ENCODE measurements at places on chromosomes 6 and 20.

DNA sequence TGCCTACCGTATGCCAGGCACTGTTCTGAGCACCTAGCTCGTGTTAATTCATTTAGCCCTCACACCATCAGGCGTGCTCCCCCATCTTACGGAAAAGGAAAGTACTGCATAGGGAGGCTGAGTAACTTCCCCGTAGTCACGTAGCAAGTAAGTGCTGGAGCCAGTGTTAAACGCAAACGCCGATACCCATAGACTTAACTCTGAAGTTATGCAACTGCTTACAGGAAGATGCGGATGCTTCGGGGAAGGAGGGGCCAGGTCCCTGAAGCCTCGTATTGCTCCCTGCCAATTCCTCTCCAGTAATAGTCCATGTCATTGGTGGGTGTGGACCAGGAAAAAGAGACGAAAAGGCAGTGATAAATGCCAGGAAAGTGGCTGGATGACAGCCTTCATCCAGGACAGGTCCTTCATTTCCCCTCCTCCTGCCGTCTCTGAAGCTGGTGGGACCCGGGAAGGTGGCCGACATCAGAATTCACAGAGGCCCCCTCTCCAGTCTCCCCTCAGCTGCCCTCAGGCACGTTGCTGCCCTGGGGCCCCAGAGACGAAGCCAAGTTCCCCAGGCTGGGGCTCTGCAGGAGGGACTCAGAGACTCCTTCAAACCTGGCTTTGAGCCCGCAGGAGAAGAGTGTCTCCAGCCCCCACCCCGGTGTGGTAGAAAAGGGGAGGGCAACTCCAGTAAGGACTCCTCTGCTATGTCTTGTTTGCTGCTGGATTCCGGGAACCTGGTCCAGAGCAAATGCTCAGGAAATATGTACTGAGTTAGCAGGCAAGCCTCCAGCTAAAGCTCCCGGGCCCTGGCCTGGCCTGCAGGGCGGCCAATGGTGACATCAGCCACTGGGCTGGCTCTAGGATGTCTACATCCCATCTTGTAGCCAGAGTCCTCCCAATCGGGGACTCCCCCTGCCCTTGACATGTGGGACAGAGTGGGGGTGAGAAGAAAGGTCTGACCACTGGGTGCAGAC lies 37.8 kb downstream of the RAB44 start:
- H3K4me1 ChIP-seq, result peaks cover 17% of the 10 kb centered on the region
- no peaks in the 10 kb centered on the region for H3K36me3 ChIP-seq
- no peaks in the 10 kb centered on the region for H3K27me3 ChIP-seq
- no peak for DNase-seq
- H3K27ac ChIP-seq, result no peak overlapping the region
- H3K4me3 ChIP-seq, result peak overlapping the region; percentile 16

DNA sequence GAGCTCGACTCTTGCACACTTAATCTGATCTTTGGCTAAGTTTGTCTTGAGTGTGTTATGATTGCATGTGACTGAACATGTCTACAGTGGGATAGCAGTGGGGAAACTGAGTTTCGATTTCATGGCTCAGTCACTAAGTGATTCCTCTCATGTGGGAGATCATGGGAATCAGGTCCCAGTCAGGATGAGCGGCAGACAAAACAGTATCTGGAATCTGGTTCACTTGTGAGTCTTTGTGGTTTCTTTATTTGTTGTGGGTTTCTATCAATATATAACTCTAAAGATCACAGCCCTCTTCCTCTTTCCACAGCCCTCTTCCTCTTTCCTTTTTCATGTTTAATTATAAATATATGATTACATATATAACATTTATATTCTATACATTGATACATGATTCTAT lies 4.0 kb downstream of the RPP21 start:
- peaks cover 4% of the 10 kb centered on the region for H3K27me3 ChIP-seq
- peaks cover 10% of the 10 kb centered on the region for H3K36me3 ChIP-seq
- no peak overlapping the region for H3K4me3 ChIP-seq

- no peaks in the 10 kb centered on the region for H3K4me1 ChIP-seq
- no peak overlapping the region for H3K4me3 ChIP-seq
- H3K27ac ChIP-seq, result no peak overlapping the region
- no peaks in the 10 kb centered on the region for H3K27me3 ChIP-seq
- DNase-seq, result no peak
These were observed 303.8 kb downstream of the COL12A1 start for GRCh38 chr6:74902089-74902488.

GRCh38 chr20:17896193-17896723 lies 72.3 kb downstream of the SNX5 start:
- H3K4me3 ChIP-seq, result no peak overlapping the region
- H3K36me3 ChIP-seq, result no peaks in the 10 kb centered on the region
- DNase-seq, result no peak
- H3K27me3 ChIP-seq, result peaks cover 10% of the 10 kb centered on the region
- no peak overlapping the region for H3K27ac ChIP-seq

DNA sequence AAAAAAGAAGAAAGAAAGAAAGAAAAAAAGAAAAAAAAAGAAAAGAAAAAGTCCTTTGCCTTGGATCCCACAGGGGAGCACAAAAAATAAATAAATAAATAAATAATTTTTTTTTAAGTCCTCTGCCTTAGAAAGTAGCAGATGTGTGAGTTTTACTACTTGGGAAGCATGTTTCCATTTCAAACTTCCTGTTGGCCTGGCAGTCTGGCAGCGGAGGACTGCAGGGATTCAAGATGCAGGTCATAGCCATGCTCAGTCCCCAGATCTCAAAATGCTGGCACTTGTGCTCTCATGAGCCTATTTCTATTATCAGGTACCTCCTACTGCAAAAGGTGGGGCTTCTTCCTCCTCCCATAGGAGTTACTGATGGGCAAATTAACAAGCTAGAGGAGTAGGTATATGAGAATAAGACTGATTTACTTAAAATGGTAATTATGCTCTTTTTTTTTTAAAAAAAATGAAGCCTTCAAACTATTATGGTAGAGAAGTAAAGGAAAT lies 54.2 kb upstream of the MAP7 start:
- H3K4me3 ChIP-seq, result no peak overlapping the region
- H3K27me3 ChIP-seq, result no peaks in the 10 kb centered on the region
- H3K36me3 ChIP-seq, result peaks cover 64% of the 10 kb centered on the region
- no peak for DNase-seq

DNA sequence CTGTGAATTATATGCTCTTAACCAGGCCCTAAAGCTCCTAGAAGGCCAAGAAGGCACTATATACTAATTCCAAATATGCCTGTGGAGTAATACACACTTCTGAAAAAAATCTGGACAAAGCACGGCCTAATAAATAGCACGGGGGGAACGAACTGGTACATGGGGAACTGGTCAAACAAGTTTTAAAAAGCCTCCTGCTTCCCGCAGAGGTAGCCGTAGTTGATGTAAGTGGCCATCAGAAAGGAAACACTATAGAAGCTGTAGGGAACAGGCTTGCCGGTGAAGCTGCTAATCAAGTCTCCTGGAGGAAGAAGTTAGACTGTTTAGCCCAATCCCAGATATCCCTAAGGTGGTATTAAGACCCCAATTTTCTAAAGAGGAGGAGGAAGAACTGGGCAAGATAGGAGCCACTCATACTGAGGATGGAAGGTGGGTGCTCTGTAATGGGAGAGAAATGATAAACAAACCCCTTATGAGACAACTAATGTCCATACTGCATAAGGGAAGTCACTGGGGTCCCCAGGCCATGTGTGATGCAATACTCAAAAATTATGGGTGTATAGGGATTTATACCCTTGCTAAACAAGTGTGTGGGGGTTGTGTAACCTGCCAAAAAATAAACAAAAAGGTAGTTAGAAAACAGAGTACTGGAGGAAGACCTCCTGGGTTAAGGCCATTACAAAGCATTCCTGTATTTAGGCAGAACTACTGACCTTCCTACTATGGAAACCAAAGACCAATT lies 27.1 kb upstream of the ZNF318 start:
- no peak overlapping the region for H3K4me3 ChIP-seq
- no peaks in the 10 kb centered on the region for H3K36me3 ChIP-seq
- H3K4me1 ChIP-seq, result peaks cover 7% of the 10 kb centered on the region
- DNase-seq, result no peak
- peaks cover 2% of the 10 kb centered on the region for H3K27me3 ChIP-seq
- H3K27ac ChIP-seq, result no peak overlapping the region

GRCh38 chr6:144171406-144171805 lies 21.1 kb downstream of the STX11 start:
- H3K4me1 ChIP-seq, result no peaks in the 10 kb centered on the region
- no peak for DNase-seq
- H3K4me3 ChIP-seq, result no peak overlapping the region
- H3K36me3 ChIP-seq, result peaks cover 3% of the 10 kb centered on the region
- H3K27me3 ChIP-seq, result no peaks in the 10 kb centered on the region
- no peak overlapping the region for H3K27ac ChIP-seq

DNA sequence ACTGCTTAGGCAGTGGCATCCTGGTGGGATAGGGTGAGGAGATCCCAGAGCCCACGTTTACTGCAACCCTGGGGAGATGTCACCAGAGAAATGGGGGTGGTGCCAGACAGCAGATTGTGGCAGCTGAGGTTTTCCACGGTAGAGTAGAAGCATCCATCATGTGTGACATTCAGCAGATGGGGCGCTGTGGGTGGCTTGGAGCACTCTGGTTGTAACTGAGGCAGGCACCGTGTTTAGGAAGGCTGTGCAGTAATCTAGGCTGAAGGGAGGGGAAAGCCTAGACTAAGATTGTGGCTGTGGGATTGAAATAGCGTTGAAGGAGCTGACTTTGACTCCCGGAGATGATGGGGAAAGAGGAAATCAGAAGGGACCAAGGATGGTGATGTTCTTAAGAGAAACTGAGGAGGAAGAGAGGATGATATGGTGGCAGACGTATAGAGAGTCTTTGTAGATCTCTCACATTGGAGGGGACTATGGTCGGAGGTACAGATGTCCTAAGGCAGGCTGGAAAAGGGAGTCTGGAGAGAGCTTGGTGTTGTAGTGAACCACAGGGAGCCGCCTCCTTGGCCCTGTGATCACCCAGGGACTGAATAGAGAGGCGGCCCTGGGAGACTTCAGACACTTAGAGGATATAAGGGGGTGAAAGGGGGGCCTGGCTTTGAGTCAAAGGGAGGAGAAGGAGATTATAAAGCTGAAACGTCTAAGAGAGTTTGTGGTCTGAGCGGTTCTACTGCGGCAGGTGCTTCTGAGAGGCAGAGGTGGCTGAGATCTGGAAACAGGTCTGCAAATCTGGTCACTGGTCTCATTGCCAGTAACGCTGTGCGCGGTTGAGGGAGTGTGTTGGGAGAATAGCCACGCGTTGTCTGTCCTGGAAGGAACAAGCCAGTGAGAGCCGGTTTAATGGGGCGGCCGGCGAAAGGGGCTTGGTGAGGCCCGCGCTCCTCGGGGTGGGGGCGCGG lies 792 bp upstream of the MICA start:
- peak overlapping the region; percentile 76 for H3K4me3 ChIP-seq
- no peaks in the 10 kb centered on the region for H3K36me3 ChIP-seq
- H3K4me1 ChIP-seq, result peaks cover 57% of the 10 kb centered on the region
- no peaks in the 10 kb centered on the region for H3K27me3 ChIP-seq
- peak; percentile 13 for DNase-seq

GRCh38 chr6:70166088-70166958 lies 136.6 kb downstream of the COL9A1 start:
- H3K36me3 ChIP-seq, result no peaks in the 10 kb centered on the region
- H3K4me1 ChIP-seq, result no peaks in the 10 kb centered on the region
- H3K4me3 ChIP-seq, result no peak overlapping the region
- H3K27ac ChIP-seq, result no peak overlapping the region
- H3K27me3 ChIP-seq, result no peaks in the 10 kb centered on the region

DNA sequence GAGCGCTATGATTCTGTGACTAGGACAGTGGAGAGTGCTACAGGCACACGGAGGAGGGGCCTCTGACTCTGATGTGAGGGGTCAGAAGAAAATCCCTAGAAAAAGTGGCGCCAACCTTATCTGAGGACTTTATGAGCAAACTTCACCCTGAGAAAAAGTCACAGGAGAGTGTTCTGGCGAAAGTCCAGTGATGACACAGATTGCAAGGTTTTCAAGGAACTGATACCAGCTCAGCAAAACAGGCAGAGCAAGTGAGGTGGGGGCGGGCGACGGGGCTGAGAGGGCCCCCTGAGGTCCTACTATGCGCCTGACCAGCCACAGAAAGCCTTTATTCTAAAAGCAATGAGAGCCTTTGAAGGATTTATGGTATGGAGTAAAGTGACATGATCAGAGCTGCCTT lies 73.3 kb downstream of the SLC22A23 start:
- H3K27ac ChIP-seq, result no peak overlapping the region
- H3K4me1 ChIP-seq, result peaks cover 8% of the 10 kb centered on the region
- no peak overlapping the region for H3K4me3 ChIP-seq
- no peak for DNase-seq
- no peaks in the 10 kb centered on the region for H3K27me3 ChIP-seq

- no peaks in the 10 kb centered on the region for H3K36me3 ChIP-seq
- H3K27me3 ChIP-seq, result no peaks in the 10 kb centered on the region
- no peak overlapping the region for H3K27ac ChIP-seq
- no peaks in the 10 kb centered on the region for H3K4me1 ChIP-seq
- no peak for DNase-seq
- no peak overlapping the region for H3K4me3 ChIP-seq
These were observed 84.2 kb upstream of the ARG1 start for GRCh38 chr6:131488780-131489179.

DNA sequence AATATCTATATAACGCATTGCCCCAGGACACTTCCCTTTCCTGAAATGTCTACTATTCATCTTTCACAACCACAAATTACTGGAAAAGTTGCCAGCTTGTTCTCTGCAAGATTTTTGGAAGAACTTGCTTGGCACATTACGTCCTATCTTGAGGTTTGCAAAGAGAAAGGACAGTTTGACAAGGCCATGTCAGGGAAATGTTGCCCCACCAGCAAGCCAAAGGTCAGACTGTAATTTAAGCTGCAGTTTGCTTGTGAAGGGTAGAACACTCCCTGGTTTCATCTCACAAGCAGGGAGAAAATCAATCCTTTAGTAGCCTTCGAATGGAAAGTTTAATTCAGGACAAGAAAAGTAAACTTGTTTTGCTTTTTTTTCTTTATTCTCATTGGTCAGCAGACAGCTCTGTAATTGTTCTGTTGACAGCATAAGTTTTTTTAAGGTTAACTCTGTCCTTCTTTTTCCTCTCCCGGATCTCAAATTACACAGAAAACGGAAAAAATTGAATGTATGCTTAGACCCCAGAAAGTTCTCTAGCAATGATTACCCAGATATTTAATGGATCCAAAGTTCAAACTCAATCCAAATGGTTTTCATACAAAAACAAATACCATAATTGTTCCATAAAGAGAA lies 541.8 kb upstream of the NRSN1 start:
- no peaks in the 10 kb centered on the region for H3K4me1 ChIP-seq
- DNase-seq, result no peak
- no peaks in the 10 kb centered on the region for H3K36me3 ChIP-seq

- no peak overlapping the region for H3K27ac ChIP-seq
- H3K4me3 ChIP-seq, result no peak overlapping the region
- DNase-seq, result no peak
- H3K4me1 ChIP-seq, result no peaks in the 10 kb centered on the region
- H3K27me3 ChIP-seq, result peaks cover 26% of the 10 kb centered on the region
- H3K36me3 ChIP-seq, result no peaks in the 10 kb centered on the region
These were observed 131.2 kb upstream of the KCNG1 start for GRCh38 chr20:51153867-51154707.

DNA sequence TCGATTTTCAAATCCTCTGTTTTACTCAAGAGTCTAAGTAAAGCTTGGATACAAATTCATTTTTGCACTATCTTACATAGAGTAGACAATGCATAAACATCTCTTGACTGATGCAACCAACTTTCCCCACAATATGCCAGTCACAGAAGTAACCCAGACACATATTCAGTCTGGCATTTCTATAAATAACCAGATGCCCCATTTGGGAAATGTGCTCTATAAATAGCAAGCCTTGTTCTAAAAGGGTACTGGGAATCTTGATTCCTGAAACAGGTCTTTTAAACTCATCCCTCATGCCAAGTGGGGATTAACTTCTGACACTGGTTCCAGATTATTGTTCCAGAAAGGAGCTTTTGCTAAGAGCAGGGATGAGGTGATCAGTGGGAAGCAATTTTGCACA lies 411.7 kb downstream of the EPM2A start:
- H3K4me1 ChIP-seq, result no peaks in the 10 kb centered on the region
- H3K27me3 ChIP-seq, result no peaks in the 10 kb centered on the region
- H3K27ac ChIP-seq, result no peak overlapping the region
- H3K36me3 ChIP-seq, result no peaks in the 10 kb centered on the region
- DNase-seq, result no peak
